Hippocampal formation (tissue), 2 donors: ENCODE measurements at places on chromosomes 16 and 17.

- DNase-seq: no peak
Observed at GRCh38 chr16:12083631-12084030, 107.1 kb downstream of the SNX29 start.

- DNase-seq: no peak
Observed at GRCh38 chr17:42282478-42283080, 5.7 kb upstream of the STAT5A start.

DNA sequence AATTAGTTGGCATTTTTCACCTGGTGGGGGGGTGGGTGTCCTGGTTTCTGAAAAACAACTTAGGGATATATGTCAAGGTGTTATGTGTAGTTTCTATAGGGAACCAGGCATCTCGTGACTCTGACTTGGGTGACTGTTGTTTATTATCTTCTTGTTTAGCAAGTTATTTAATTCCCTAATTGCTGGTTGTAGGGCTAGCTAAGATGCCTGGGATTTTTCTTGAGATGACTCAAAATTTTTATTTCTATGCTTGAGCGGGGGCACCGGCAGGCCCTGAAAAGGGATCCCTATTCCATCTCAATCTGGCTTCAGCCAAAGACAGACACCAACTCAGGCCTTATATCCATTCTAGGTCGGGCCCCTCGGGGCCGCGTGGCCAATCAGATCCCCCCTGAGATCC, 3.2 kb downstream of the DPH1 start:
- no peak for DNase-seq

- DNase-seq: no peak
Observed at GRCh38 chr16:1877089-1877488, 5.1 kb upstream of the MEIOB start.

- no peak for DNase-seq
Observed at GRCh38 chr16:65120831-65121721, 787 bp downstream of the CDH11 start.

DNA sequence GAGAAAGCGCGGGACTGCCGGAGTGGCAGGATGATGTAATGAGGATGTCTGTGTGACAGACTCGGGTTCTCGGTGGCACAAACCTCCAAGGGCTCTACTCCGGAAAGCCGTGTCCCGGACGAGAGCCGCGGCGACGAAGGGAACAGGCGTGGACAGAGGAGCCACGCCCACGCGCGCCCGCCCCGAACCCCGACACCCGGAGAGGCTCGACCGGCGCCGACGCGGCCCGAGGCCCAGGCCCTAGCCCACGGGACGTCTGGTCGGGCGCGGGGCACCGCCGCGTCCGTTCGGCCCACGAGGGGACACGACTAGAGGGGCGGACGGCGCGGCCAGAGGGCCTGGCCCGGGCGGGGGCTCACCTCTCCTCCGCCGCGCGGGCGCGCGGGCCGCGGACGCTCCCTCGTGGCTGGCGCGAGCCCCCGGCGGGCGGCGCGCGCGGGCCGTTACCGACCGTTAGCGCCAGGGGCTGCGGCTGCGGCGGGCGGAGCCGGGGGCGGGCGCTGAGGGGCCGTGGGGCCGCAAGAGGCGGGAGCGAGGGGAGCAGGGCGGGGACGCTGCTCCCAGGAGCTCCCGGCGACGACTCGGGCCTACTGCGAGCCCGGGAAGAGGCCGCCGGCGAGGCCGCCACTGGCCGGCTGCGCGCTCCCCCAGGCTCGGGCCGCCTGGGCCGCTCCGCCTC, 2.1 kb upstream of the IRX5 start:
- DNase-seq: no peak

GRCh38 chr17:38746004-38746848, 1.9 kb downstream of the PCGF2 start:
- DNase-seq: no peak

DNA sequence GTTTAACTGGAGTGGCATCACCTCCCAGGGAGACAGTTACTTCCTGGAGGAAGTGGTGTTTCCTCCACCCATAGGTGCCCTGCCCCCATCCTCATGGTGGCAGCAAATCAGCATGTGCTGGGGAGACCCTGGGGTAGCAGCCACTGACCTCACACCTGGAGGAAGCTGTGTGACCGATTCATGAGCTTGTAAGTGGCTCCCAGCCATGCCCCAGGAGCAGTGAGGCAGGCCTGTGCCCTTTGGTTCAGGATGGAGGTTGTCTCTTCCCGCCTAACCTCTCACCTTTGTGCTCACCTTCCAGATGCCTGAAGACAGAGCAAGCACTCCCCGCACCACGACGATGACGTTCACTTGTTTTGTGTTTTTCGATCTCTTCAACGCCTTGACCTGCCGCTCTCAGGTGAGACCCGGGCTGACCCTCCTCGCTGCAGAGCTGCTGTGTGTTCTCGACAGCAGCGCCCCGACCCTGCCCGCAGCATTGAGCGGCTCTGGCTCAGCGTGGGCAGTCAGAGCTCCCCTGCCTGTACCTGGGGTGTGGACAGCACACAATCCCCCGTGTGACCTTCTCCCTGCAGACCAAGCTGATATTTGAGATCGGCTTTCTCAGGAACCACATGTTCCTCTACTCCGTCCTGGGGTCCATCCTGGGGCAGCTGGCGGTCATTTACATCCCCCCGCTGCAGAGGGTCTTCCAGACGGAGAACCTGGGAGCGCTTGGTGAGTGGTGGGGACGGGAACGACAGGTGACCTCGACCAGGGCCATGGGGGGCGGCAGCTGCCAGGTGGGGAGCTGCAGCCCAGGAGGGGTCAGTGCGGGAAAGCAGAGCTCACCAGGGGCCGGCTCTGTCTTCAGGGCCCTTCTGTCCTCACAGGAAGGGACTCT, 42.8 kb downstream of the MEAK7 start:
- no peak for DNase-seq

DNA sequence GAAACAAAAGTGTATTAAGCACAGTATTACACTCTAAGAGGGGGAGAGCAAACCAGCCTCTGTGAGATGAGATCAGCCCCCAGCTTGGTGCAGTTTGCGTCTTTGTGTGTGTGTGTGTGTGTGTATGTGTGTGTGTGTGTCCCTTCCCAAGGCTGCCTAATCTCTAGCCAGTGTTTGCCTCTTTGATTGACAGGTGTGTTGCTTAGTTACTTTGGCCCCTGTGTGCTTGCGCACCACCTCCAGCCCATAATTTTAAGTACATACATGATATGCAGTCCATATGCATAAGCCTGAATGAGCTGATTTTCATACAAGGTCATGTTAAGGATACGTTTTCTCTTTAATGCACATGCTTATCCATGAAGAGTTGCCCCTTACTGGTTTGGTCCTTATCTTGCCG, 2.1 kb upstream of the KRTAP3-2 start:
- DNase-seq: no peak

GRCh38 chr16:63617990-63618763, 1503.7 kb downstream of the CDH11 start:
- no peak for DNase-seq

- no peak for DNase-seq
Observed at GRCh38 chr16:81523387-81524115, 78.9 kb downstream of the CMIP start.

DNA sequence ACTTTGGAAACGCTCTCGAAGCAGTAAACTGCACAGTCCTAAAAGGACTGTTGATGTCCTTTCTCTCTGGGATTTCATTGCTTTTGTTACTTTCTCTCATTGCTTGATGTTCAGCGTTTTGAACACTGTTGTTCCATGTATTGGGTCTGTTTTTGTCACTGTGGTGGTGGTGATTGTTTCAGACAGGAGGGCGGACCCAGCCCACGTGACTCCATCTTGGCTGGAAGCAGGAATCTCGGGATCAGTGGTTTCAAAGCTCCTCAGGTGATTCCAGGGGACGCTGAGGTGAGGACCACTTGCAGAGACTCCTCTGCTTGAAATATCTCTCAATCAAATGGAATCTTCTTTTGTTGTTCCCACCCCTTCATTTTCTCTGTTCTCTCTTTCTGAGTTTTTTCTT, 18.3 kb downstream of the C16orf54 start:
- DNase-seq: no peak

DNA sequence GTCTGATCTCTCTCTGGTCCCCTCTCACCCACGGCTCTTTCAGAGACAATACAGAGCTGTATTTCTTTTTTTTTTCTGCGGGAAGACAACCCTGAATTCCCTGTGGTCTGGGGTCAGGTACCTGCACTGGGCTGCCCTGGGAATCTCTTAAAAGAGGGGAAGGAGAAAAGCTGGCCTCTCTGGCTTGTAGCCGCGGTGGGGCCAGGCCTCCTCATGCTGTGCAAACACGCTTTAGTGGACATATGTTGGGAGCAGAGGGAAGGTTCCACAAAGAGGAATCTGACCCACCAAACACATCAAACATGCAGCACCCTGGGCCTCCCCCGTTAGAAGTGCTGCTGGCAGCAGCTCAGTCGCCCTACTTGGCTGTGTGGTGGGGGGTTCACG, 143.7 kb upstream of the ZFHX3 start:
- no peak for DNase-seq

DNA sequence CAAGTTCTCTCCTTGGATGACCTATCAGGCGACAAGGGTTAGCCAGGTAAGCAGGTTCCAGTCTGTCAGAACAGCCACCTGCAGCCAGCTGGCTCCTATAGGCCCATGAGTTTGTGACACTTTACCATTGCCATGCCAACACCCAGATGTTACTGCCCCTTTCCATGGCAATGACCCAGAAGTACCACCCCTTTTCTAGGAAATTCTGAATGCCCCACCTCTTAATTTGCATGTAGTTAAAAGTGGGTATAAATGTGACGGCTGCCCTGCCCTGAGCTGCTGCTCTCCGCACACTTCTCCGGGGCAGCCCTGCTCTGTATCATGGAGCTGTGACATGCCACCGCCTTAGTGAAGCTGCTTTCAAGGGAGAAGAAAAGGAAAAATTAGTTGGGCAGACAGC, 10.0 kb upstream of the SECTM1 start:
- DNase-seq: no peak

GRCh38 chr16:7116734-7117133, 215.9 kb upstream of the RBFOX1 start:
- DNase-seq: no peak

DNA sequence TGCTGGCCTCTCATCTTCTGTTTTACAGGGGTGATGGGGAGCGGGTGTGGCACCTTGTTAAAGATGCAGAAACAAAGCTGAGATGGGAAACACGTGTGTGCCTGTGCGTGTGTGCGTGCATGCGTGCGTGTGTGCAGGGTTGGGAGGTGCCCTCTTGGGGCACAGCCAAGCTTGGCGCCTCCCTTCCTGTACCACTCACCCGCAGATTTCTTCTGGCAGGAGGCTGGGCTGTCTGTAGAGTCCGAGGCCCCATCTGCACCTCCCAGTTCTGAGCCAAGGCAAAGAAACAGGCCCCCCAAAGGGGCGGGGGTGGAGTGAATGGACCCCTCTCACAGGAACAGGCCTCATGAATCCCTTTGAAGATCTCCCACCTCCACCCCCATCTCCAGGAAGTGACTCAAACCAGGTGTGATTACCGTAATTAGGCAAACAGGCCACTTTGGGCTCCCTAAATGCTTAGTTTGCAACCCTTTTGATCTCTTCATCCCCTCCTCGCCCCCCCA, 20.9 kb downstream of the TNS4 start:
- no peak for DNase-seq

DNA sequence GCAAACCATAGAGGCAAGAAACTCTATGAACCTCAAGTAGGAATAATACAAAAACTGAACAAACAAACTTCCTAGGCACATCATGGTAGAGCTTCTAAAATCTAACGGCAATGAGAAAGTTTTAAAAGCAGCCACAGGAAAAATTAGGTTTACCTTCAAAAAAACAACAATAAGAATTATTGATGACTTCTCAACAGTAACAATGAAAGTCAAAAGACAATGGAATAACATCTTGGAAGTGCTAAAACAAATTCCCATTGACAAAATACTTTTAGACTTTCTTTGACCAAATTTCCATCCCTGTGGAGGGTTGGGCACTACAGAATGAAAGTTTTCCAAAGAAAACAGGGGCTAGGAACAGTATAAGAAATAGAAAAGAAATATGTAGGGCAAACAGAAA, 222.9 kb upstream of the ERCC4 start:
- DNase-seq: no peak

GRCh38 chr17:20097330-20097729, 88.2 kb downstream of the SPECC1 start:
- no peak for DNase-seq

- no peak for DNase-seq
Observed at GRCh38 chr16:81548876-81549546, 104.4 kb downstream of the CMIP start.

DNA sequence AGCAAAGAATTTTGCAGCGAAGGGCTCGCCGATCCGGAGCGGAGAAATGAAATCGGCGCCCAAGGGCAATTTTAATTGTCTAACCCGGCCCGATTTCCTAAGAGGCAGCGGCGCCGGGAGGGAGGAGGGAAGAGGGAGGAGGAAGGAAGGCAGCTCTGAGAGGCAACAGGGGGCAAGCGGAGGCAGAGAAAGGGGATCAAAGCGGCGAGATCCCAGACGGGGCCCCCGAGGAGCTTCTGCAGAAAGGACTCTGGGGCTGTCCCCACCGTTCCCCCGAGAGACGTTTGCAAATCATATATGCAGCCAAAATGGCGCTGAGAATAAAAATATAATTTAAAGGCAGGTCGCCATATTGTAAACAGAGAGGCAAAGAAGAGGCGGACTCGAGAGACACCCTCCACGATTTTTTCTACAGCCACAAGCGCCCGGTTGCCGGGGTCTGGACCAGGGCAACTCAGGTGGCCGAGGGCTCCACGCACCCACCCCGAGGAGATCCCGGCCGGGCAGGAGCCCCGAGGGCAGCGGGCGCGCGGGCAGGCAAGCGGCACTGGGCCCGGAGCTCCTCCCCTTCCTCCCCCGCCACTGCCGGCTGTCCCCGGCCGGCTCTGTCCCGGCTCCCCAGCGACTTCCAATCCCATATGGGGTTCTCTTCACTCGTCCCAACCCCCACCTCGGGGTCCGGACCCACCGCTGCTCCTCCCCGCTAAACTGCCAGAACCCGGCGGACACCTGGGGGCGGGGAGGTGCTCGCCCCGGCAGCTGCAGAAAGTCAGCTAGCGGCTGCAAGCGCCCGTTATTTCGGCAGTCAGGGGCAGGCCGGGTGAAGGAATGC, 1.9 kb downstream of the PHF12 start:
- DNase-seq: peak; percentile 73

- DNase-seq: no peak
Observed at GRCh38 chr17:77840513-77841165, 117.9 kb upstream of the TNRC6C start.

DNA sequence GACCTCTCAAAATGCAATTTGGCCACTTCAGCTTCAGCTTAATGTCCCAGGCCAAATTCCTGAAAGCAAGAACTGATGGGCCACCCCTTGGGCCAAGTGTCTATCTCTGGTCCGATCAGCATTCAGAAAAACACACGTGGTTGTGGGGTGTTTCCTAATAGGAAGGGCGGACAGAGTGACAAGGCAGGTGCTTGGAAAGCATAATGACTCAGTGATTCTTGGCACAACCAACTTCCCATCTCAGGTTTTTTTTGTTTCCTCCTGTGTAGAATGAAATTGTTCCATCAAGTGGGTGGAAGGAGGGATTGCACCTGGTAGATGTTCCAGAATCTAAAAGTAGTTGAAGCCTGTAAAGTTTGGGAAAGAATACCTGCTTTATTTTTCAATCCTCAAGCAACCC, 155.6 kb downstream of the HS3ST2 start:
- no peak for DNase-seq

- DNase-seq: no peak
Observed at GRCh38 chr17:2250140-2251095, 53.2 kb downstream of the SMG6 start.
